Chondrocyte (in vitro differentiated cells): ENCODE measurements at places on chromosomes 7 and 10.

GRCh38 chr10:124657806-124658205 is 86.4 kb downstream of the FAM53B start:
- DNase-seq: no peak

- DNase-seq: no peak
Measured at GRCh38 chr7:17126413-17127268, 171.8 kb upstream of the AHR start.

GRCh38 chr10:114233482-114233881 is 5.6 kb upstream of the VWA2 start:
- DNase-seq: no peak

- peak; percentile 88 for DNase-seq
Measured at GRCh38 chr10:133133471-133134231, 26.4 kb upstream of the KNDC1 start.

- no peak for DNase-seq
Measured at GRCh38 chr7:139455789-139456188, 27.7 kb downstream of the KLRG2 start.

GRCh38 chr7:128122576-128123290 is 91.5 kb upstream of the LRRC4 start:
- no peak for DNase-seq

- DNase-seq: no peak
Measured at GRCh38 chr10:126268013-126268920, 120.0 kb downstream of the ADAM12 start.

DNA sequence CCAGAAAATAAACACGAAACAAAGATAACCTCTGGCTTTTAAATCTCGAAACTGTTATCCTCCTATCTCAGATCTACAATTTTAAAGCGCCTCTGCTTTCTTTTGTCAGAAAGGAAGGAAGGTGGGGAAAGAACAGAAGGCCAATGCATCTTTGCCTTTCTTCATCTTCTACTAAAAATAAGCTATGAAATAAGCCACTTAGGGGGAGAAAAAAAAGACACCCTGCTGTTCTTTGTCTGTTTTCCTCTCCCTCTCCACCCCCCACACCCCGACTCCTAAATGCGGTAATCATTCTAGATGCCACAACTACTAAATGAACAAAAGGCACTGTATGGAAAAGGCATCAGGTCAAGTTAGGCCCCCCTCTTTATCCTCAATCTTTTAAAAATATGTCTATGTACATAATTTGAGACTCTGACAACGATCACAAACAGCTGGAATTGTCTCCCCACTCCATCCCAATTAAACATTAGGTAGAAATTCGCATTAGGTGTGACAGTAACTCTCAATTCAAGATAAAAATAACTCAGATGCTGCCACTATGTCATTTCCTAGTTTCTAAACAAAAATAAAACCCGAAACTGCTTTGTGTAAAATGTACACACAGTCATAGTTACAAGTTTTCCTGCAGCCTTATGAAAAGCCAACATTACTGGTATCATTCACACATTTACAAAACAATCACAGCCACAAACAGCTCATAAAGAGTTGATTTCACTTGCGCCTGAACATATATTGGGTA is 2.4 kb downstream of the UBE2H start:
- no peak for DNase-seq

DNA sequence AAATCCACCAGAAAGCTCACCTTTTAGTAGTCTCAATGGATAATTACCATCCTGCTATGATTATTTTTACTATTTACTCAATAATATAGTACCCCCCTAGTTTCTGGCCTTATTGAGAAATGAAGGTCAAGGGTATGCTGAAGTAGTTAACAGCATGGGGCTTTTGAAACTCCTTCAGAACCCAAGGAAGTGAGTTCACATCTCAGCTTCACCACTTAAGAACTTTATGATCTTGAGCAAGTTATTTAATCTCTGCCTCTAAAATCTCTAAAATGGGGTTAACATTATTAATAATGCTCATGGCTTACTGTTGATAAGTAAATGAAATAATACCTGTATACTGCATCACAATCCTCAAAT is 5.8 kb downstream of the MTPN start:
- DNase-seq: no peak

- DNase-seq: no peak
Measured at GRCh38 chr10:86798025-86798424, 41.6 kb downstream of the BMPR1A start.

DNA sequence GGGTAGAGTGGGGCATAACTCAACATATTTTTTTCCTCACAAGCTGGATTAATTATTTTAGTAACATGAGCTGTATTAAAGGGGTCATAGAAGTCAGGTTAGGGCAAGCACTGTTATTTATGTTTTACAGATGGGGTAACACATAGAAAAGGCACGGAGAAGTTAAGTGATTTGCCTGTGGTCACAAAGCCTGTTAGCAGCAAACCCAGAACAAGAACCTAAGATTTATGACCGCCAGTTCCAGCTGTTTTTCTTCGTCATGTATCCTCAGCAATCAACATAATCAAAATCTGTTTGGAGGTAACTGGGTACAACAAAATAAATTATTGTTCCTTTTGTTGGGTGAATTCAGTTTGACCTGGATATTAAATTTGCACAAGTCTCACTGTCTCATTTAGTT is 57.2 kb upstream of the BET1 start:
- DNase-seq: no peak

DNA sequence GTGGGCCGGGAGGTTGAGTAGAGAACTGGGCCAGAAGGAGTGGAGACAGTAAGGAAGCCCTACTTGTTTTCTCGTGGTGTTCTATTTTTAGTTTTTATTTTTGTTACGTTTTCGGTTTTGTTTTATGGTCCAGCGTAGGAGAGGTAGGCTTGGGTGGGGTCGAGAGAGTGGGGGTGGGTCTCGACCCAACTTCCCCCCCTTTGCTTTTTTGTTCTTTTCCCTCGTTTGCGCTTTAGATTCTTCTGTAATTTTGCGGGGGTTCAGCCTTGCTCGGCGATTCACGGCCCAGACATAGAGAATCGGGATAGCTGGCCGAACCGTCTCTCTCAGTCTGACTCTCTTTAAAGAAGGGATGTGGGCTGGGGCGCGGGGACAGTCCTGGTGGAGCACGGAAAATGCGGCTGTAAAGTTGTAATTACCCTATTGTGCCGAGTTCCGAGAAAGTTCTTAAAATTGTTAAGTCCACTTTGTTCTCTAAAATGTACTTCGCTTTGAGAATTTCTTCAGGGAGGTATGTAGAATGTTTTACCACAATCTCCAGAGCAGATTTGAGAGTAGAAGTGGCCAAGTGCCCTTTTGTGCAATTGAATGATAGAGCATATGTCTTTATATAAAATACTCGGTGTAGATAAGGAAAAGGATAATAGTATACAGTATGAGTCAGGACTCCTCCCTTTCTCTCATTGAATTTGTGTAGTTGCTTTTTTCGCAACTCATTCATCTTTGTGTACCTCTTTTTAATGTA is 816 bp downstream of the DMTF1 start:
- DNase-seq: no peak

DNA sequence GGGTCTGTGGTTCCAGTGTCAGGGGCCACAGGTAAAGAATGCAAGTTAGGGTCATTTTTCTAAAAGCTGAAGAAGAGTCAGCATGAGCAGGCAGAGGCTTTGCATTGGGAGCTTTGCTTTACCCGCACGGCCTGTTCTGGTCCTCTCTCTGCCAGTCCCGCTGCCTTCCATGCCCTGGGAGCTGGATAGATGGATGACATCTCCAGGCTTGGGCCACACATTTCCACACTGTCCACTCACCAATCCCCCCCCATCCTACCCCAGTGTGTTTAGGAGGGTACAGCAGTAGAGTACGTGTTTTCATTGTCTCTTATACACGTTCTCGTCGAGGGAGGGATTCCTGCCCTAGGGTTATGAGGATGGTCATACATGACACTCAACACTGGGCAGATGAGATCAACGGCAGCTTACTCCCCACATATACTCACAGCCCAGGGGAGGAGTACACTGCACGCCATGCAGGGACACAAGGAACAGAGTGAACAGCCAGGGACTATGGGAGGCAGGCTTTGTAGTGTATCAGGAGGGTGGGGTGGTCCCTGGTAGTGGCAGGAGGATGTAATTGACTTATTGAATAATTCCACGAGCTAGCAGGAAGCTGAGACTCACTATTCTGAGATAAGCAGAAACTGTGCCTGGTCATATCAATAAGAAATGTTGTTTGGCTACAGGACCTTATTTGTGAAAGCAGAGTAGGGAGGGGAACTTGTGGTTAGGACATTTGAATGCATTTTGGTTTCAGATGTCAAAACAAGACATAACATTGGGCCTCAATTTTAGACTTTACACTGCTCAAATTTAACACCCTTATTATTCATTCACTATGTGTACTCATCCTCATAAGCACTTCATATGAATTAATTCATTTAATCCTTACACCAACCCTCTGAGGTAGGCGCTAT is 36.6 kb downstream of the PLPP4 start:
- no peak for DNase-seq

GRCh38 chr10:86049442-86049841 is 317.2 kb downstream of the GRID1 start:
- no peak for DNase-seq

- DNase-seq: no peak
Measured at GRCh38 chr7:131890176-131890575, 333.7 kb upstream of the PODXL start.

DNA sequence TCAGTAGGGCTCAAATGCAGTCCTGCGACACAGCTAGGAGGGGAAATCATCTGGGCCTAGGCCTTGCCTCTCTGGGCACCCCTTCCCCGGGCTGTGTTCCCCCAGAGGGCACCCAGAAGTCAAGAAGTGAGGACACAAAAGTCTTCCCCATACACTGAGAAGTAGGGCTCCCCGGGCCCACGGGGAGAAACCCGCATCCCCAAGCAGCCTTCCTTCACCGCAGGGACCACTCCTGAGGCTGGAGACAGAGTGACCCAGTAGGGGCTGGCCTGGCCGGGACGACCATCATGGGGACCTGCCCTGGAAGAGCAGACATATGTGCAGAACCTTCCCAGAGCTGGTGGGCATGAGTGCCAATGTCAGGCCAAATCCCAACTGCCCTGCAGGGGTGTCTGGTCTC is 163.5 kb downstream of the GFRA1 start:
- no peak for DNase-seq

- no peak for DNase-seq
Measured at GRCh38 chr10:85222300-85222699, 893.9 kb downstream of the CCSER2 start.
